CD8-positive, alpha-beta memory T cell (primary cell): ENCODE measurements at places on chromosomes 4 and X. TPM values are rescaled to one million over a fixed set of nuclear protein-coding genes. Genes with fewer than 3 reads are reported as not detected.

Gene COL4A6
- total RNA-seq = not detected

Gene RHOH
- 148 TPM for total RNA-seq

Gene TBC1D8B
- 1.5 TPM for total RNA-seq

Gene AMER1
- 3.8 TPM for total RNA-seq

Gene SPATA4
- total RNA-seq = not detected
